ENCODE measurements at places on chromosomes 5 and 9.

DNA sequence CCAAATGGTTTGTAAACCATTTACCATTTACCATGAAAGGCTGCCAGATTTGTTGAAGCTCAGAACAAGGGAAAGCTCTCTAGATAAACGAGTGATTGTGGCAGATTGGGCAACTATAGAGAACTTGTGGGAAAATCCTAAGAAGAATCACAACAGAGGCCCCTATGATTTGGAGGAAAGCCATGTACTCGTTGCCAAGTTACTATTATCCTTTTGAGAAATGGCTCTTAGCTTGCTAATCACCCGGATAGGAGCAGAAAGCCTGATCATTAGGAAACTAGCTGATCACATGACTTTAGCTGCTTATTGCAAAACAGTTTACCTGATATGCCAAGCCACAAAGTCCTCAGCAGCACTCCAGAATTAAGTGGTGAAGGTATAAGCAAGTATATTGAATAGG, 23.5 kb upstream of the ATG10 start:
- DNase-seq = no peak

DNA sequence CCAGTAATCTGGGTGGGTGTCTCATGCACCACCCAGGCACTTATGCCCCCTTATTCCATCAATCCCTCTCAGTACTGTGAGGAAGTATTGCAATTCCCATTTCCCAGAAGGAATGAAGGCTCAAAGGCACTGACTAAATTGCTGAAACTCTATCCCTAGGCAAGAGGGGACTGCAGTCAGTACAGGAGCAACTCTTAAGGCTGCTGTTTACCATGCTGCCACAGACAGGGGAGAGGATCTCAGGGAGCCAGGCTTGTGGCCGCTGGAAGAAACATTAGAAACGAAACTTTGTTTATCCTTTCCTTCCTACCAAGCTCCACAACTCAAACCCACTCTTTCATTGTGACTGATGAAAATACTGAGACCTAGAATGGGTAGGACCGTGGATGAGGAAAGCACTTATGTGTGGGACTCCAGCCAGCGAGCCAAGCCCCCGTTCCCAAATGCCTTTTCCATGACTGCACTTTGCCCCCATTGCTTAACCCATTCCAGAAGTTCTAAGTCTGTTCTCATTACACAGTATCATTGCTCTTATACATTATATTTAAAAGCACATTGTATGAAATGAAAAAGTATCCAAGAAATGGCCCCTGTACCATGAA, 54.3 kb downstream of the TLE1 start:
- no peak for DNase-seq

GRCh38 chr9:93680443-93681268, 104.3 kb downstream of the PHF2 start:
- no peak for DNase-seq

- DNase-seq = no peak
Observed at GRCh38 chr5:43231977-43232376, 40.0 kb downstream of the NIM1K start.

- DNase-seq = no peak
Observed at GRCh38 chr9:136668983-136669790, 6.5 kb downstream of the EGFL7 start.

- DNase-seq = no peak
Observed at GRCh38 chr9:102518324-102518723, 476.8 kb upstream of the CYLC2 start.

- DNase-seq = no peak
Observed at GRCh38 chr9:21528123-21528808, 46.2 kb upstream of the IFNE start.

GRCh38 chr9:98501819-98502218, 206.9 kb downstream of the GABBR2 start:
- no peak for DNase-seq

GRCh38 chr5:157509587-157509986, 49.6 kb downstream of the NIPAL4 start:
- no peak for DNase-seq
